Posterior vena cava (tissue), 2 donors: ENCODE measurements at places on chromosomes 5 and 9.

GRCh38 chr9:120909904-120910303, 16.7 kb downstream of the TRAF1 start:
- DNase-seq = no peak

DNA sequence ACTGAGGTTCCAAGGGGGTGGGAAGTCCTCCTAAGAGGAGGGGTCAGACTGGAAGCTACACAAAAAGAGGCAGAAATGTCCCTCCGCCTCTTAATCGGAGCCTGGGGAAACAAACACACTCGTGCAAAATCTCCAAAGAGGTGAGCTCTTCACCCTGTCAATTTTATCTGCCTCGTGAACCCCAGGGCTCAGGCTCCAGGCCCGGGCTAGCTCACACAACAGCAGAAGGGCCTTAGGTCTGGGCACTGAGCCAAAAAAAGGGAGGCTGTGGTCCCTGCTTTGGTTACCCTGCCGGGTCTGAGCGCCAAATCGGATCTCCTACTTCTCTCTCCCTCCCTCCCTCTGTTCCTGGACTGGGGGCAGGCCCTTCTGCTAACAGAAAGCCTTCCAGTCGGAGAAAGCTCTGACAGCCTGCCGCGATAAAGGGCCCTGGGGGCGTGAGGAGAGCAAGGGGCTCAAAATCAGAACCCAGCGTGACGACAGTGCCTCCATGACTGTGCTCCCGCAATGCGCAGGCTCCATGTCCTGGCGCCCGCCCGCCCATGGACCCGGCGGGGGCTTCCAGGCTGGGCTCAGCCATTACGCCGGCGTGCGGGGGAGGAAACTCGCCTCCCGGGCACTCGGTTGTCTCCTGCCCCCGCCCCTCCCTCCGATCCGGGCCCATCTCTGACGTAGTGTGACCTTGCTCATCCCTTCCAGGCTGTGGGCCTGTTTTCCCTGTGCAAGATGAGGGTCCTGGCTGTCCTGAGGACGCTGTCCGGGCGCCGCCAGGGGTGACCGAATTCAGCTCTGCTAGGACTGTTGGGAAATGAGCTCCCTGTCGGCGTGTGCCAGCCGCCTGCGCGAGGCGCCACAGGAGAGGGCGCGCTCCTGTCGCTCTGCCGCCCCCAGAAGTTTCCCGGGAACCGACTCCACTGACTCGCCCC, 865 bp upstream of the SLC22A4 start:
- DNase-seq = peak; percentile 97

- peak; percentile 94 for DNase-seq
These were observed 22.6 kb downstream of the DUSP1 start for GRCh38 chr5:172748341-172748843.

GRCh38 chr5:66213533-66213932, 69.4 kb downstream of the SREK1 start:
- no peak for DNase-seq

GRCh38 chr9:115691693-115692092, 461.9 kb upstream of the PAPPA start:
- no peak for DNase-seq
